ENCODE measurements at places on chromosomes 16 and 17. TPM values are rescaled to one million over a fixed set of nuclear protein-coding genes. Genes with fewer than 3 reads are reported as not detected.

- DNase-seq, result no peak
Observed at GRCh38 chr17:28081467-28081866, 39.0 kb downstream of the NLK start.

DNA sequence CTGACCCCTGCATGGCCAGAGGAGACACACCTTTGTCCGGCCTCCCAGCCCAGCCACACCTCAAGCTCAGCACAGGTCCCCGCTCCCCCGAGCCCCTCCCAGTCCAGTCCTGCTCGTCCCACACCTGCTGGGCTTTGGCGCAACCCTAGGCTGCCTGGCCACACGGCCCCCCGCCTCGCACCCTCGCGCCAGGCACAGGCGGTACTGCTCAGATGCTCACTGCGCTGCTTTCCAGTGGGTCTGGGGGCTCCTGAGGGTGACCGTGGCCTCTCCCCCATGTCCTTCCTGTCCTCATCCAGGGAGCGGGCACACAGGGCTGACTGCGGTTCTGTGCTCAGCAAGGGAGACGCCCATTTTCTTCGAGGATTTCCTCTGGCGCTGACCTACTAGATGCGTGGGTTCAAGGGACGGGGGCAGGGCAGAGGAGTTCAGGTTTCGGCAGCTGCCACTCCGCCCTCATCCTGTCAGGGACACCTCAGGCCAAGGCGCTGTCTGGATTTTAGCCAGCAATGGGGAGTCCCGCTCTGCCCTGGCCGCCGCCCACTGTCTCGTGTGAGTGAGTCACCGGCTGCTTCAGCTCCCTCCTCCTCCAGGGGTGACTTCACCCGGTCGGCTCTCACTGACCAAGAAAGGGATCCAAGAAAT is 118.0 kb upstream of the ZNF469 start:
- peak; percentile 66 for DNase-seq

Gene PRSS33
- not detected for total RNA-seq

DNA sequence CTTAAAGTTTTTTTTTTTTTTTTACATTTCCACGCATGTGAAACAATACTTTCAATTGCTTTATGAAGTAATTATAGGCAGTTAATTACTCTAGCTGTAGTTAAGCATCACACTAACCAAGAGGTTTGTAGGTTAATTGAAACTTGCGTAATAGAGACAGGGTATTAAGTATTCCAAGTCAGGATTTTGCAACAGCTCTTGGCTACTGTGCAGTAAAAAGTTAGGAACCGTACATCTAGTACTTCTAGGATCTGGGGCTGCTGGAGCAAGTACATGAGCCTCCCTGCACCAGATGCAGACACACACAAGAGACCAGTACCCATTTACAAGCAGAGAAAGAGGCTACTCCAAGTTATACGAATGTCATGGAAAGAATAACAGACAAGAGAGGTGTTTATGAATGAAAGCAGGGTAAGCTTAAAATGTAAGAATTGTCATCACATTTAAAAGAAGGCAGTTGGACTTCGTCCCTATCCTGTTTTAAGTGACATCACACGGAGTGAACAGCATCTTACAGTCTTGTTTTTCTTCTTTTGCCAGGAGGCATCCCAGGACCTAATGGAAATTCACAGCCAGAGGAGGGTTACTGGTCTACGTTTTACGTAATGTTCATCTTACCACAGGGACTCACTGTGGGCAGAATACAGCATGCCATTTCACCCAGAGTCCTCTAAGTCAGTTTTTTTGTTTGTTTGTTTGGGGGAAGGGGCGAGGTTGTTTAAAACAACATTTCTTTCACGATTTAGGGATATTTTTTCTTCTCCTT is 379.6 kb upstream of the PSMD7 start:
- DNase-seq, result no peak

DNA sequence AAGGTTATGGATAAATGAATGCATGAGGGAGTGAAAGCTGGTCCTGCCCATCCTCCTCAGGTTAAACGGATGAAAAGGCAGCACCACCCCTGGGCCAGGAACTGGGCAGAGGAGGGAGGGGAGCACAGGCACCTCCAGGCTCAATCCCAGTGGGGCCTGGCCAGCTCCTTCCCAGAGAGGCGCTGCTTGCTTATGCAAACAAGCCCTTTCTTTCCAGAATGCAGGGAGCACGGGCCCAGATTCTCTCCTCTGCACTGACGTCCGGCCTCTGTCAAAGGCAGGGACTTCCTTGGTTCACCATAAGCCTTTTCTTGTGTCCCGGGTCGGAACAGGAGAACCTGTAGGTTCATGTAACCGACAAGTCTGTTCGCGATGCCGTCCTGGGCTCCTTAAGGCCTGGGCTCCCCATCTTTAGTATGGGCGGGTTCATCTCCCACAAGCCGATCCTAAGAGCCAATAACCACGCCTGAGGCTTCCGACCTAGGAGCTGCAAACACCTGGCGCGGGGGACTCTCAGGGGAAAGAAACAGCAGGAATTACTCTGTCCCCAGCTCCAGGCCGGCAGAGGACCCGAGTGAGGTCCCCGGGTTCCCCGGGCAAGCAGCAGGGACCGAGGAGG is 16.3 kb downstream of the ENPP7 start:
- no peak for DNase-seq

DNA sequence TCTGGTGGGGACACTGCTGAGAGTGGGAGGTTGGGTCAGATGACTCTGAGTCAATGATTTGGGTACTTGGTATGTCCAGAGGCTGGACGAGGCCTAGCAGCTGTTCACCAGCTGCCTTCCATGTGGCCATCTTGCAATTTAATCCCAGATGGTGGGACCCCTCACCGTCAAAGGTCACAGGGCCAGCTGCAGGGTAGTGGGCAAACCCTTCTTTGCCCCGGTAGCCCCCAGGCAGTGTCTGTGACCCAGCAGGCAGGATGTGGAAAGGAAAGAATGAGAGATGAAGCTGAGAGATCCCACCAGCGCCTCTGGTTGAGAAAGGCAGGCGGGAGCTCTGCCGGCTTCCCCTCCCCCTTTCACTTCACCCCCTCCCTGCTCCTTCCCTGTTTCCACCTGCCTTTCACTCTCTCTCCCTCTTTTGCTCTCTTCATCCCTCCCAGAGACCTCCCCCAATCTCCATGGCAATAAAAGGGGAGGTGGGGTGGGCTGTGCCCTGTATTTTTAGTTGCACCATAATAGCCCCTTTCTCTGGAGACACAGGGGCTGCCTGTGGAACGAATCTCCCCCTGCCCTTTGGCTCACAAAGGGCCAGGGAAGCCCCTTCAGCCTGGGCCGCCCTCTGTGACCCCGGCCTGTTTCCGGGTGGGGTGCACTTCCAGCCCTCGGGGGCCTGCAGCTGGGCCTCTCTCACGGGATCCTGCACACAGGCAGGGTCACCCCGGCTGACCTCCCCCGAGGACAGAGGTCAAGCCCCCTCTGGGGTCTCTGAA is 20.2 kb downstream of the CDK5RAP3 start:
- no peak for DNase-seq

DNA sequence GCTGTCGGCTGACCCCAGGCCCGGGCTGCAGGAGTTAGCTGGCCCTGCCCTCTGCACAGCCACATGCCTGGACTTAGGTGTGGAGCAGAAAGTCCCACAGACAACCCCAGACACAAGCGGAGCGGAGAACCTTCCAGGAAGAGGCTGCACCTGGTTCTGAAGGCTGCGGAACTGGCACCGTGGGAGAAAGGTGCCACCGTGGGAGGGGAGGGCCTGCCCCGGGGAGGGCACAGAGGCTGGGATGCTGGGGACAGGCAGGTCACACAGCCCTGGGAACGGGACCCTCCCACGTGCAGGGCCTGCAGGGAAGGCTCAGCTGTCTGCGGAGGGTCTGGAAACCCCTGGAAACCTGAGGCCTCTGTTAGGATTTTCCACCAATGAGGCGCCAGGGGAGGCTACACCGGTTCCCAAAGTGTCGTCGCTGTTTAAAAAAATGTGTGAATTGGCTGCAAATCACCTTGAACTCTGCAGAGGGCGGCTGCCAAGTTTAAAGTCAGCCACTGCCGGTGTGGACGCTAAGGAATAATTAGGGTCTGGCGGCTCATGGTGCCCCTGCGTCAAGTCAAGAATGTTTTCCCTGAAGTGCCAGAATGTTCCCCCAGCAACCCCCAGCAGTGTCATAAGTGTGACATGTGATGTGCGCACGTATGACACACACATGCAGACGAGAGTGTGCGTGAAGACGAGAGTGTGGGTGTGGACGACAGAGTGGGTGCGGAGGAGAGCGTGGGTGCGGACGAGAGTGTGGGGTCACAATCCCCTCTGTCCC is 50.9 kb upstream of the PABPN1L start:
- DNase-seq, result no peak

Gene CHP2
- total RNA-seq, result not detected

Gene CD300LB
- total RNA-seq, result not detected

Gene PGS1
- 40.0 TPM for total RNA-seq

- no peak for DNase-seq
Observed at GRCh38 chr16:377419-377951, 4.3 kb downstream of the PGAP6 start.

GRCh38 chr16:50246299-50247122 is 19.8 kb upstream of the ADCY7 start:
- no peak for DNase-seq

Gene WNT9B
- not detected for total RNA-seq

Gene IL17C
- total RNA-seq, result not detected

Gene CDRT15L2
- not detected for total RNA-seq

Gene KRT13
- total RNA-seq, result not detected

DNA sequence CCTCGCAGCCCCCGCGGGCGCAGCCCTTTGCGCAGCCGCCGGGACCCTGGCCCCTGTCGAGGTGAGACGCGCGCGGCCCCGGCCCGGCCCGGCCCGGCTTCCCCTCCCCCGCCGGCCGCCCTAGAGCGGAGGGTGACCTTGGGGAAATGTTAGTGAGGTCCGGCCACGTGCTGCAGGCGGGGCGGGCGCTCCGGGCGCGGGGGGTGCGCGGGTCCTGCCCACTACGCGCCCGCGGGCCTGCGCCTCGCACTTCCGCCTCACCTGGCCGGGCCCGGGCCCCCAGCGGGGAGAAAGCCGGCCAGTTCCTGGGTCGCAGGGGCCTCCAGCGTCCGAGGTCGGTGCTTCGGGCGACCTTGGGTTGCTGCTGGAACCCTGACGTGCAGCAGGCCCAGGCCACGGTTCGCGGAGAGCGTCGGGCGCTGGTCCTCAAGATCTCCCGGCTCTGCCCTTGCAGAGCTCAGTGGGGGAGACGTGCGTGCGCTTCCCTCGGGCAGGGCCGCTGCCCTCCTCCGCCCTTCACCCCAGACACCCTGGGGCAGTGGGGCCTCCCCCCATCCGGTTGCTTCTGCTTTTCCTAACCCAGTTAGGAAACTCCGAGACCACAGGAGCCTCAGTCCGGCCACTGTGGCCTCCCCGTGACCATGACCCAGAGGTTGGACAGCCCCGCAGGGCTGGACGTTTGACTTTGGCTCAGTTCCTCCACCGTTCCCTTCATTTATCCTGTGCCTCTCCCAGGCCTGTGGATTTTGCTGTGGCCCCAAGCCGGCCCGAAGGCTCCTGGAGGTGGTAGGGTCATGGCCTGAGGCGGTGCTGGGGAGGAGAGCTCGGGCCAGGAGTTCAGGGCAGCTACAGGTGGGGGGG is 791 bp downstream of the MCRIP2 start:
- DNase-seq, result no peak

Gene TLCD3B
- 0.13 TPM for total RNA-seq

Gene SLC35G6
- not detected for total RNA-seq

DNA sequence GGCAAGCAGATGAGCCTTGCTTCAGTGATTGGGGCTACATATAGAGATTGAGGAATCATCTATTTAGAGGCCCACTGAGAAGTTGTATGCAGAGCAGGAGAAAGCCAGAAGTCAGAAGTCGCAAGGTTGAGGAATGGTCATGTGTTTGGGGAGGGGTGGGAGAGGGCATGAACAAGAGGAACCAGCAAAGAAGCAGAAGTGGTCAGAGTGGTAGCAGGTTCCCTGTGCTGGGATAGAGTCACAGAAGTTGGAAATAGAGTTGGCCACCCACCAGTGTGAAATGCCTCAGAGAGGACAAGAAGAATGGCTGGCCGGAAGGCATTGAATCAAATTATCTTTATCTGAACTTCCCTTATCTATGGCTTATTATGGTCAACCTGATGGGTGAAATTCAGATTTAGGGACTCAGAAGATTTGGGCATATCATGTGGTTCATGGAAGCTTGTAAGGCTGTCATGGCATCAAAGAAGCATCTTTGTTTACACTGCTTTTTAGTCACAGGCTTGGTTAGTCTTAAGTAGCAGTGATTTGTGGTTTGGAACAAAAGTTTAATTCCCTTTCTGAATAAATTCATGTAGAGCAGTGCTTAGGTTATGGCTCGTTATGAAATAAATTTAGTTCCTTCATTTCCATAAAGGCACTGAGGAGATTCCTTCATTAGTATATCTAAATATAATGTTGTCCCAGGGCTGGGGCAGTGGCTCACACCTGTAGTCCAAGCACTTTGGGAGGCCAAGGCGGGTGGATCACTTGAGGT is 19.7 kb downstream of the MAP3K3 start:
- no peak for DNase-seq

GRCh38 chr17:48244121-48244711 is 136.7 kb downstream of the SNX11 start:
- DNase-seq, result peak; percentile 79

DNA sequence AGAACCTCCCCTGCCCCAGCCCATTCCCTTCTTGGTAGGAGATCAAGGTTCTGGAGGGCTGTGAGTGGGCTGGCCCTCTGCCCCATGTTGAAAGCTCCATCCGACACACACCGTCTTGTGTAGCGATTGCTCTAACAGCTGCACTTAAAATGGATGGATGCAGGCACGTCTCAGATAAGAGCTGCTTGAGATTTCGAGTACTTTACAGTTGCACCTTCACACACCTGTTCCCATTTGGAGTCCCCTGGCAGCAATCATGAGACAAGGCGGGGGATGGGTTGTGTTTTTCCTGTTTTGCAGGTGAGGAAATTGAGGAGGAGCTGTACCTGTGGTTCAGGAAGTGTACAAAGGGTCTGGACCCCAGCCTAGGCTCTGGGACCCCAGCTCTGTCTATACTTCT is 25.6 kb upstream of the TAC4 start:
- DNase-seq, result no peak

DNA sequence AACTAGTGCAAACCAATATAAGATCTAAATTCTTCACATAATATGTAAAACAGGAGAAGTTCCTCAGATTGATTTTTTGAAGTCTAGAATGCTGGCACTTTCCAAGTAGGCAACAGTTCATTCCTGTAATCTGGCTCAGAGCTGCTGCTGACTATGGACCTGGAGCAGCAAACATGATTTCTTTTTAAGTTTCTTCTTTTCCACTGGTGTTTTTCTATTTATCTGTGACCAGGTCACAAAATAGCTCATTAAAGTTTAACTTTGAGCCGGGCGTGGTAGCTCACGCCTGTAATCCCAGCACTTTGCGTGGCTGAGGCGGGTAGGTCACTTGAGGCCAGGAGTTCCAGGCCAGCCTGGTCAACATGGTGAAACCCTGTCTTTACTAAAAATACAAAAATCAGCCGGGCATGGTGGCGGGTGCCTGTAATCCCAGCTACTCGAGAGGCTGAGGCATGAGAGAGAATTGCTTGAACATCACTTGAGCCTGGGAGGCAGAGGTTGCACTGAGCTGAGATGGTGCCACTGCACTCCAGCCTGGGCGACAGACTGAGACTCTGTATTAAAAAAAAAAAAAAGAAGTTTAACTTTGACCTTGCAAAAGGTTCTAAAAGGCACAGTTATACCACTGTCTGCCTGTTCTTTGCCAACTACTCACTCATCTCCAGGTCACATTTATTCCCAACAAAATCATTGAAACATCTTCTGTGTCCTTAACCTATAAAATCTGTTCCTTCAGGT is 29.4 kb upstream of the SLC13A2 start:
- no peak for DNase-seq

GRCh38 chr16:87295259-87295658 is 21.9 kb downstream of the C16orf95 start:
- DNase-seq, result no peak

Gene MARVELD3
- total RNA-seq, result not detected

GRCh38 chr17:50240851-50241250 is 33.4 kb upstream of the TMEM92 start:
- no peak for DNase-seq

- no peak for DNase-seq
Observed at GRCh38 chr17:9055281-9055680, 34.0 kb downstream of the NTN1 start.

All from pulmonary artery endothelial cell (primary cell).